ENCODE measurements at places on chromosomes 7 and 10.
A peak's percentile ranks its signal among the peaks of the same experiment; 100 is the strongest.

- no peak for DNase-seq
These were observed 160.8 kb downstream of the SPAG6 start for GRCh38 chr10:22505911-22506685.

DNA sequence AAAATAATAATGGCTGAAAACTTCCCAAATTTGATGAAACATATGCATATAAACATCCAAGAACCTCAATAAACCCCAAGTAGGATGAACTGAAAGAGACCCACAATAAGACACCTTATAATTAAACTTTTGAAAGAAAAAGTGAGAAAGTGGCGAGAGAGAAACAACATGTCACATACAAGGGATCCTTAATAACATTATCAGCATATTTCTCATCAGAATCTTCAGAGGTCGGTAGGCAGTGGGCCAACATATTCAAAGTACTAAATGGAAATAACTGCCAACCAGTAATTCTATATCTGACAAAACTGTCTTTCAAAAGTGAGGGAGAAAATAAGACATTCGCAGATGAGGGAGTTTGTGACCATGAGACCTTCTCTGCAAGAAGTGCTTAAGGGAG lies 16.6 kb upstream of the CCDC6 start:
- no peak for DNase-seq

- peak; percentile 74 for DNase-seq
These were observed 85.5 kb upstream of the CACUL1 start for GRCh38 chr10:118840071-118840775.

DNA sequence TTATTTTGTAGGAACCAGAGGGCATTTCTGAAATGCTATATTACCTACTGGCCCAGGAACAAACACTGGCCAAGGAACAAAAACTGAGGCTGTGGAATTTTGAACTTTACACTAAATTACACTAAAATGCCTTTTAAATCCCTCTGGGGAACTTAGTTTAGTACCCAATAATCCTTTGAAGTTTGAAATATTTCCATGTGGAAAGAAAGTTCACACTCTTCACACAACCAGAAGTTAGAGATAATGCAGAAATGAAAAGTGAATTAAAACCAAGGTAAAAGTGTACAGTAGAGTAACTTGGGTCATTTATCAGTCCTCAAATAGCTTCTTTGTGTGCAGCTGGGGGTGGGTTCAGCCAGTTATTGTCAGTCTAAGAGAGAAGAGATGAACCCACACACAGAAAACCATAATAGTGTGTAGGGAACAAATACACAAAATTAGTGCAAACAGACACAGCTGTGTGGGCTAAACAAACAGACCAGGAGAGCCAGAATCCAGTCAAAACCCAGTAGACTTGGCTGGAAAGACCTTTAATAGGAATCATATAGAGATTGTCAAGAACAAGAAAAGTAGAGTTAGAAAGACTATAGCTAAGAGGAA lies 46.5 kb upstream of the DGKI start:
- DNase-seq: no peak

DNA sequence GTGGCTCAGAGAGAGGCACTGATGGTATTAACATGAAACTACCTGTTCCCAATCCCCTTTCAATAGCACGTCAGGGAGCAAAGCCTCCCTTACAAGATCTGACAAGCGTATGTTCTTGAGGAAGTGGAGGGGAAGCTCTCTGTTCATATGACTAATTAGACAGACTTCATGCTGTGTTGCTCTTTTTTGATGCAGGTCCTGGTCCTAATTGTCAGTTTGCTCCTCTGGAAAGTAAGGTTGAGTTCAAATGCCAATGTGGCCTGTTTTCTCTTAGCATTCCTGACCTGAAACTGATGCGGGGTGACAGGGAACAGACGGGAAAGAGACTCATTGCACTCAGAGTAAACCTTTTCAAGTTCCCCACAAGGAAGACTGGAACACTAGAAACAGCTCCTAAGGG lies 27.0 kb upstream of the TBX20 start:
- DNase-seq: no peak

- DNase-seq: no peak
These were observed 27.2 kb upstream of the NUB1 start for GRCh38 chr7:151314401-151314800.

DNA sequence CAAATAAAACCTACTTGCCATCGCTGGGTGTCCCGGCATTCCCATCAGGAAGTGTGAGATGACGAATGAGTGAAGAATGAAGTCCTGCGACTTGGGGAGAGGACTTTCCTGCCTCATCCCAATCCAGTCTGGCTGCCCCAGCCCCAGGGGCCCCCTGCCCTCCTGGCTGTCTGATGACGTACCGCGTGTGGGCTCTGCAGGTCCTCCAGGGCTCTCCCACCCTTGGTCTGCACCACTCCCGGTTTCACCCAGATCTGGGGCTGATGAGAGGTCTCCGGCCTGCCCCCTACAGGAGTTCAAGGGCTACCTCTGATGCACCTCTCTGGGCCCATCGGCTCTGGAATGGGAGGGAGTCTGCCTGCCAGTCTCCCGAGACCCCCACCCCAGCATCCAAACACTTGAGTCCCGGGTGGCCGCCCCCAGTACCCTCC lies 9.8 kb downstream of the ATP6V1F start:
- DNase-seq: peak; percentile 44

- no peak for DNase-seq
These were observed 187.5 kb downstream of the KIAA1217 start for GRCh38 chr10:24396396-24396795.

GRCh38 chr7:25716421-25716820 lies 435.6 kb upstream of the NFE2L3 start:
- DNase-seq: peak; percentile 68

- DNase-seq: no peak
These were observed 124.5 kb downstream of the UBE2H start for GRCh38 chr7:129828078-129828762.

DNA sequence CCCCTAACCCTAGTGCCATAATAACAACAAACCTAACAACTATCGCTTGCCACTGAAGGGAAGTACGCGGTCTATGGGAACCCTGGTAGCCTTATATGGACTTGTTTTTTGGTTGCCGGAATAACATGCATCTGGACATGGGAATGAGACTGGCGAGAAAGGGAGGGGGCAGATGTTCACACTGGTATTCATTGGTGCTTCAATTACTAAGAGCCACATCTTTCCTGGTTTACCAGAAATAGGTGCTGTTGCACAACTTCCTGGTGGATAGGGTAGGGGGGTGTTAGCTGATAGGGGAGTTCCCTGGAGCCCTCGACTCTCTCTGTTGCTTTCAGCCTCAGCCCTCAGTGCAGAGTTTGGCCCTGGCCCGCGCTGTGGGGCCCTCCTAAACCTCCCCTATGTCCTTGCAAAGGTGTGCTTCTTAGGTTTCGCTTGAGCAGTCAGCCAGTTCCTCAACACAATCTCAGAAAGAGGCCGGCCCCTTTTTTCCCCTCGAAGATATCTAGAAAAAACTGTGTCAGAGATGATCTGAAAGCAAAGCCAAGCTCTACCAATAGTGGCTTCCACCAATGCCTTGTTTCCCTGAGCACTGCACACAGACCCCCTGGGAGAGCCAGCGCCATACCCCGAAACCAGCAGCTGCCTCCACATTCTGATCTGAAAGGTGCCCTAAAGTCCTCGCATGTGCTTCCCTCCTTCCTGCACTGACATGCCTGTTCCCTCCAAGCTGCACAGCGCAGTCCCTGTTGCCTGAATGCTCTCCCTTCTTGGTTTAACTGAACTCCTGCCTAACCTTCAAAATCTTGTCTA lies 13.5 kb downstream of the TBXAS1 start:
- DNase-seq: peak; percentile 27

GRCh38 chr10:108014145-108014901 lies 849.8 kb upstream of the SORCS1 start:
- no peak for DNase-seq

GRCh38 chr7:8615019-8615418 lies 181.6 kb downstream of the NXPH1 start:
- no peak for DNase-seq

DNA sequence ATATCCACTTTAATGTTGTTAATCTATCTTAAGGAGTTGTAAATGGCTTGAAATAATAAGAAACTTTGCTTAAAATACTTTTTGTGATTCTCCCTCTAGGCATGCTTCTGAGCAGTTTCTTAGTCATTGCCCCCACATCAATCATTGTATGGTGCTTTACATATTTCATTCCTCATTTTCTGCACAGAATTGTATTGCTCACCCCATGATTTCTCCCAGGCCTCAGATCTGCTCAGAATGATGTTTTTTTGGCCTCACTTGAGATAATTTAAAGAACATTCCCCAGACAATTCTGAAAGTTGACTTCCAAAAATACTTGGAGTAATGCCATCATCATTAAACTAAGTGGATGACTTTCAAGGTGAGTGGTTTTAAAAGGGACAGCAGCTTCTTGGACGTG lies 82.1 kb upstream of the PRPS1L1 start:
- DNase-seq: peak; percentile 13

DNA sequence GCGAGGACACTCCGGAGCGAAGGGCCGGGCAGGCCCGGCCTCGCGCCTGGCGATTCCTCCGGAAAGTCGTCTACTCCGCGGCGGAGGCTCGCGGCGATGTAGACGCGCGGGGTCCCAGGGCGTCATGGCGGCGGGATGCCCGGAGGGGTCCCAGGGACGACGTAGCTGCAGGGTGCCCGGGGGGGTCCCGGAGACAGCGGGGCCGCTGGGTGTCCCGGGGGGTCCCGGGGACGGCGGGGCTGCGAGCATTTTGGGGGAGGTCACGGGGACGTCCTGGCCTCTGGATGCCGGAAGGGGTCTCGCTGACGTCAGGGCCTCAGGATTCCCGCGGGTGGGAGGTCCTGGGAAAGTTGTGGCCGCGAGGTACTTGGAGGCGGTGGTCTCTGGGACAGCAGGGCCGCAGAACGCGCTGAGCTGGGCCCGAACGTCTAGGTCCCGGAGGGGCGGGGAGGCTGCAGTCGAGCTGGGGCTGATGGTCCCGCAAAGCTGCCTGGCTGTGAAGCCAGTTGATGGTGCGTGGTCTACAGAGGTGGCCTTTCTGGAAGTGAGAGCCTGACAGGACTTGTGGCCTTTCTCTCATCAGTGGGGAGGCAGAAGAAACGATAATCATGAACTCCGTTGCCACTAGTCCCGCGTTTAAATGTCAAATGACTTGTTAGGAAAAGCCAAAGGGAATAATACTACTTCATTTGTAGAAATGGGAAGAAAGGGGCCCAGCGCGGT lies 637 bp downstream of the HSPA14 start:
- peak; percentile 19 for DNase-seq

GRCh38 chr7:108086546-108086945 lies 43.6 kb downstream of the LAMB4 start:
- no peak for DNase-seq

- DNase-seq: no peak
These were observed 51.2 kb upstream of the SEMA3A start for GRCh38 chr7:84245835-84246234.

- DNase-seq: no peak
These were observed 837.8 kb upstream of the LRRN3 start for GRCh38 chr7:110253093-110253492.

- peak; percentile 82 for DNase-seq
These were observed 23.4 kb downstream of the ATOH7 start for GRCh38 chr10:68208424-68209042.

GRCh38 chr7:126079581-126079980 lies 1150.0 kb upstream of the POT1 start:
- no peak for DNase-seq

GRCh38 chr7:101081432-101081831 lies 3.8 kb upstream of the TRIM56 start:
- DNase-seq: peak; percentile 51

GRCh38 chr10:124518366-124518765 lies 56.7 kb downstream of the LHPP start:
- no peak for DNase-seq

- no peak for DNase-seq
These were observed 16.2 kb downstream of the MALSU1 start for GRCh38 chr7:23315366-23315765.

GRCh38 chr7:138029941-138030340 lies 28.1 kb upstream of the CREB3L2 start:
- peak; percentile 47 for DNase-seq

- DNase-seq: no peak
These were observed 536.1 kb upstream of the AUTS2 start for GRCh38 chr7:69062020-69062765.

- no peak for DNase-seq
These were observed 108.8 kb downstream of the GLRX3 start for GRCh38 chr10:130244928-130245495.

DNA sequence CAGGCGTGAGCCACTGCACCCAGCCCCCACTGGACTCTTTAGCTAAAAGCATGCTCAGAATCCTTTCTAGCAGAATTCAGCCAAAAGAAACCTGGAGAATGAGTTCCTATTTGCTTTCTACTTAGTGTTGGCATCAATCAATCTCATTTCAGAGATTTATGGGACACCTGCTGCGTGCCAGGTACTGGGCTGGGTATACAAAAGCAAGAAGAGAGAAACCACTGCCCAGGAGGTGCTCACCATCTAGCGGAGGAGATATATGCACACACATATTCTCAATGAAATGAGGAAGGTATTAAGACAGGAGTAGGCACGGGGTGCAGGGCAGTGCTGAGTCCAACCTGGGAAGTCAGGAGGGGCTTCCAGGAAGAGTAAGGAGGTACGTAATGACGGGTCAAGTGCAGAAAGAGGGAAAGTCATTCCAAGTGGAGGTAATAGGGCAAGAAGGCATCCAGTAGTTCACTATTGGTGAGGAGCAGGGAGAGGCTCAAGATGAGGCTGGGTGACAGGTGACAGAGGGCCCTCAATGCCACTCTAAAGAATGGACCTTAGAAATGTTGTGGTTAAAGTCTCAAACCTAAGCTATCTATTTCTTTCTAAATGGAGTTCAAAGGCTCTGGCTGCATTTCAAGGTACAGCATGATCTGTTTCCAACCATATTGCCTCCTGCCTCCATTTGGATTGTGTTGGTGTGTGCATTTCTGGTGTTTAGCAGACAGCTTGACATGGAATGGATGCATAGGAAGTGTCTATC lies 22.1 kb downstream of the ABLIM1 start:
- no peak for DNase-seq

- no peak for DNase-seq
These were observed 48.7 kb downstream of the UPF2 start for GRCh38 chr10:11993834-11994468.

GRCh38 chr7:87206361-87206760 lies 13.2 kb downstream of the TMEM243 start:
- DNase-seq: peak; percentile 70

- no peak for DNase-seq
These were observed 61.0 kb upstream of the SFMBT2 start for GRCh38 chr10:7471720-7472367.

- no peak for DNase-seq
These were observed 44.2 kb downstream of the PDE1C start for GRCh38 chr7:32026083-32026425.

GRCh38 chr7:388023-388960 lies 98.3 kb downstream of the FOXL3 start:
- no peak for DNase-seq

- DNase-seq: peak; percentile 64
These were observed 30.4 kb upstream of the GPR26 start for GRCh38 chr10:123635745-123636144.

DNA sequence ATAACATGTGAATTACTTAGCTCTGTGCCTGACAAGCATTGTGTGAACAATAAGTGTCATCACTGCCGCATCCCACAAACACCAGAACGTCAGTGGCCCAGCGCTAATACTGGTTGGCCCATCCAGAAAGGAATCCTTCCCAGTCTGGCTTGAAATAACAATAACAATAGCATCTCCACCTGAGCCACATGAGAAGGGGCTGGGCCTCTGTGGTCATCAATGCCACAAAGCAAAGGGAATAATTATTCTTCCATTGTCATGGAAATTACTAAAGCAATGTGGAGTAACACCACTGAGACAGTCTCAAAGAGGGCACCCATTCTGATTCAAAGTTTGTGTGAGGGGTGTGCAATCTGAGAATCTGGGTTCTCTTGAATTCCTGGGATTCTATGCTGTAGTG lies 105.7 kb upstream of the INHBA start:
- no peak for DNase-seq

GRCh38 chr7:52749880-52750279 lies 285.6 kb upstream of the POM121L12 start:
- DNase-seq: peak; percentile 2
